ENCODE measurements at places on chromosomes 7 and 10.

- no peak for DNase-seq
These were observed 563.6 kb upstream of the SEMA3D start for GRCh38 chr7:85750454-85750949.

- DNase-seq = no peak
These were observed 11.5 kb upstream of the SH2D4B start for GRCh38 chr10:80526218-80526617.

GRCh38 chr7:6306471-6306870 is 34.0 kb upstream of the CYTH3 start:
- no peak for DNase-seq

GRCh38 chr10:129949891-129950291 is 14.2 kb downstream of the EBF3 start:
- DNase-seq = no peak

- no peak for DNase-seq
These were observed 350.9 kb downstream of the TNS3 start for GRCh38 chr7:47231032-47231431.

- DNase-seq = no peak
These were observed 40.1 kb downstream of the HHEX start for GRCh38 chr10:92729886-92730285.

- DNase-seq = no peak
These were observed 3.0 kb downstream of the CHPF2 start for GRCh38 chr7:151235091-151235787.

- no peak for DNase-seq
These were observed 175.0 kb downstream of the RNLS start for GRCh38 chr10:88408096-88408495.

DNA sequence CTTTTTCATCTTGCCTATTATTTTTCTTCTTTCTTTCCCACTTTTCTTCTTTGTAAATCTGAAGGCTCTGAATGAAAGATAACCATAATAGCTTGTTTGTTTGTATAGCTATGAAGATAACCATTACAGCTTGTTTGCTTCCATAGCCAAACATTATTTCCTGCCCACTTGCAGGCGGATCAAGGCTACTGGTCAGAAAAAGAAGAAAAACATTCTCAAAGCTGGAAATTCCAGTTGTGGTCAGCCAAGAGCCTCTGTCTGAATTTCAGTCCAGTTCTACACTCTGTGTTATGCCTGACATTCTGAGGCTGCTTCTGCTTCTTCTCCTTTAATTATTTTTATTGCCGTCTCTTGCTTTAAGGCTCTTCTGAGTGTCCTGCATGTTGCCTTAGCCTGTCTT is 48.9 kb downstream of the TMEM178B start:
- DNase-seq = no peak

- no peak for DNase-seq
These were observed 965.7 kb downstream of the REEP3 start for GRCh38 chr10:64486901-64487300.

DNA sequence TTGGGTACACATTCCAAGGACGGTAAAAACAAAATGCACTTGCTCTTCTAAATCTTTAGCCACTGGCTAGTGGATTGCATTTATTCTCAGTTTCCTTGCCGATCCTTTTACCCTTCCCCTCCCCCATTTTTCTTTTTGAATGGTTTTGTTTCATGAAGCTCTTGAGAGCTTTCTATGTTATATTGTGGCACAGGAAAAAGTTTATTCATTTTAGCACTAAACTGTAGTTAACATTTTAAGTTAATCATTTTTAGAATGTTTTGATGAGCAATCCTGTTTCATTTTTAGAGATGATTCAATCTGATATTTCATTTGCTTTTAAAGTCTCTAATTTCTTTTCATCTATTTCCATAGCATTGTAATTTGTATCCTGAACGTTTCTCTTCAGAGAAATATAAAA is 24.0 kb downstream of the ZEB1 start:
- no peak for DNase-seq

- no peak for DNase-seq
These were observed 1443.0 kb upstream of the LRRTM3 start for GRCh38 chr10:65482848-65483247.

GRCh38 chr10:129809841-129810240 is 154.2 kb downstream of the EBF3 start:
- DNase-seq = no peak

GRCh38 chr7:94367949-94368348 is 26.7 kb upstream of the COL1A2 start:
- DNase-seq = no peak
